ENCODE measurements at places on chromosomes 2 and 18.

DNA sequence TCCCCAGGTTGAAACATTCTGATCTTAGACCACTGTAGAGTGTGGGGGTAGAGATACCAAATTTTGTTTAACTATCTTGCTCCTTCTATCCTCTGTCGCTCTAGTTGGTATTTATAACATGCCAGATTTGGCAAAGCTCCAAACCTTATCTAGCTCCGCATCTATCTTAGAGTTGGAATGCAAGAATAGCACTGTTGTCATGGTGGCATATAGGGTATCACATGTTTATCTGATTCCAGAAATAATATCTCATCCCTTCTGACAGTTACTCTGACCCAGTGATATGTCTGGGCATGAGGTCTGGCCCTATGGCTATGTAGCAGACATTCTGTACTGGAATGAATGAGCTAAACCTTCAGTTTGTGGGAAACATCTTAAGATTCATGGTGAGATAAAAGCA, 51.7 kb downstream of the CABYR start:
- no peak for DNase-seq

DNA sequence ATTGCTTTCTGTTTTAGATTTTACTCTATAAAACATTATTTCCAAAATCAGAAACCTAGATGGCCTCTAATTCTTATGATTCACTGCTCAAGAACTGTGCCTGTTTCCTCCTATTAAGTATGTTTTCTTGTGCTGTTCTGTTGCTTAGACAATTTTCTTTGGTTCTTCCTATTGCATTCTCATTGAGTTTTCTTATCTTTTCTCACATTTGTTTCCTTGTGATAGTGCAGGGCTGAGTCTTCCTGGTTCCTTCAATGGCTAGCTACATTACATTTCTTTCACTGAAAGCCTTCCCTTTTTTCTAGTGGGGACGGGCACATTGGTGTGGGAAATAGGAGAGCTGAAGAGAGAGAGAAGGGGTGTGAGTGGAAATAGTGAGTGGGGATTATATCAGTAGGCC, 183.4 kb downstream of the CALCRL start:
- no peak for DNase-seq

GRCh38 chr2:39516347-39517101, 79.4 kb upstream of the MAP4K3 start:
- no peak for DNase-seq

DNA sequence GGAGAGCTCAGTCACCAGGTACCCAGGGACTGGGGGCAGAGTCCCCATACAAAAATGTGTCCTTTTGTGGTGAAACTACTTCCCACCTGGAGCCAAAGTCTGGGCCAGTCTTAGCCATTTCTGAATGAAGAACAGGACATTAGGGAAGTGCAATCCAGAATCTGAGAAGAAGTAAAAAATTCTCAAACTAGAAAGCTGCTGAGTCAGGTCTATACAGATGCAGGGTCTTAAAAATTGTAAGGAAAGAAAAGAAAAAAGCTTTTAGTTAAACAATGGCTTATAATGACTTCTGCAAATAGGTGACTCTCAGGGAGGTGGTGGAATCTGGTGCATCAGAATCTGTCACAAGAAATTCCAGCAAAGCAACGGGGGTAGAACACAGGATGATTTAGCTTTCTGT, 13.5 kb downstream of the ZBTB7C start:
- no peak for DNase-seq

- no peak for DNase-seq
Observed at GRCh38 chr2:138534791-138535190, 33.2 kb downstream of the SPOPL start.

DNA sequence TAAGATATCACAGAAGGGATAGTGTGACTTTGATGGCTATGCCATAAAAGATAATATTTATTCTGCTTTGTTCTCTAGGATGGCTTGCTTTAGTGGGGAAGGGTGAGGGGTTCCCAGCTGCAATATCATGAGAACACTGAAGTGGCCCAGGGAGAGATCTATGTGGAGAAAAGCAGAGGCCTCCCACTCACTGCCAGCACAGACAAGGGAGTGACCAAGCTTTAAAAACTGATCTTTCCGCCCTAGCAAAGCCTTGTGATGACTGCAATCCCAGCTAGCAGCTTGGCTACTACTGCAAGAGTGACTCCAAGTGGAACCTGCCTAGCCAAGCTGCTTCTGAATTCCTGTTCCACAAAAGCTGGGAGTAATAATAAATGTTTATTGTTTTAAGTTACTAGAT, 7.8 kb upstream of the DDX1 start:
- DNase-seq, result no peak

DNA sequence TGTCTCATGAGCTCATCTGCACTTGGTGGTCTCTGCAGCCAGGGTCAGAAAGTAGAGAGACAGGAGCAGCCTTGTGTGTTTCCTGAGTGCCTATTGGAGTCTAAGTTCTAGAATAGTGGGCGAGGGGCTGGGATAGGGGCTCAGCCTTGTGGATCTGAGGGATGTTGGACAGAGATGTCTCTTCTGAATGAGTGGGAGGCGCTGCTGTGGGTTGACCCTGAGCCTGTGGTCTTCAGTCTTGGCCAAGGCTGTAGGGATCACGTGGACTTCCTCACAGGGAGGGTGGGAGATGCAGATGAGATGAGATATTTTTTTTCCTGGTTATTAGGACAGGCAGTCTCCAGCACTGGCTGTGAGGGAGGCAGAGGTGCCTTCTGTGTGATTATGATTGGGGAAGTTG, 61.8 kb downstream of the RNF144A start:
- no peak for DNase-seq

GRCh38 chr2:129705085-129705484, 274.4 kb upstream of the RAB6C start:
- no peak for DNase-seq

DNA sequence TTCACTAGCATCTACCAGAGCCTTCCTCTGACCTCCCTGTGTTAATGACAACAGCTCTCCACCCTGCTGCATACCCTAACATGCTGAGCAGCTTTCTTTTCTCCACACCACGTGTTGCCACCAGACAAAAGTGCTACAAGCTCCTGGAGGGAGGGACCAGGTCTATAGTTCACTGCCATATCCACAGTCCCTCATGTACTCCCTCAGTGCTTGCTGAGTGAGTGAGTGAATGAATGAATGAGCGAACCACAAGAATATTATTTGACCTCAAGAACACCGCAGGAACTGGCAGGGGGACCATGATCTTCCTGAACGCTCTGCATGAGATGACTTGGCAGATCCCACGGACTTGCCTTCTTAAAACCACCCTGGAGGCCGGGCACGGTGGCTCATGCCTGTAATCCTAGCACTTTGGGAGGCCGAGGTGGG, 47.4 kb upstream of the CAB39 start:
- DNase-seq, result peak; percentile 59

DNA sequence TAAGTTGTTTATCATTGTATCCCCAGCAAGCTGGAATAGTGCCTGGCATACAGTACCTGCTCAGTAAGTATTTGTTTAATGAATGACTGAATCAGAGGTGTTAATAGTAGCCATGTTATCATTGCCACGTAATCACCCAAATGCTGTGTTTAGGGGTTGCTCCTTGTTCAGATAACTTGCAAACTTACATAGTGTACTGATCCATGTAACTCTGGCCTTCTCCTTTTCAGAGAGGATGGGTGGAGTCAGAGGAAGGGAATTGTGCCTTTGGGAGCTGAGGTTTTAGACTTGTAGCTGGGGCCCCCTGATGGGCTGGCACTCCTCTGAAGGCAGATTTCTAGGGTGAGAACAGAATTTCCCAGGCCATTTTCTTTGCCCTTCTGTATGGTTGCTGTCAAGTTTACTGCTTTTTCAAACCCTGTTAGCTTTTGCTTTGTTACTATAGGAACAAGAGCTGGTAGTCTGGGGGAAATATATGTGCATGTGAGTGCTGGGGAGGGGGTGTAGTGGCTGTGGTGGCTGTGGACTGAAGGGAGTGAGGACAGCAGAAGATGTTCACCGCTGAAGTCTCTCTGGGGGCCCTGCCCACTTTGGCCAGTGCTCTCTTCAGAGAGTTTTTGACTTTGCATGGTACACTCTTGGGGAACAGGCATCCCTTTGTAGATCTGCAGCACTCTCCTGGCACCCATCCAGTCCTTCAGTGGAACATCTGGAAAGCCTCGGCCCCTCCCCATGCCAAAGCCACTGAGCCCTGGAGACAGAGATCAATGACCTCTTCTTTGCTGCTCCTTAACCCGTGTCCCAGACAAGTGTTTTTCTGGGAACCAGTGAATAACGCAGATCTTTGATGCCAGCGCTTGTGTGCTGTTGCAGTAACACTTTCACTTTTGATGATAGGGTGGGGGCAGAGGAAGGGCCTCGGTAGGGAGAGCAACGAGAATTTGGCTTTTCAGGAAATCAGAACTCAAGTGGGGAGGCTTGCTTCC, 209.0 kb downstream of the PRKCE start:
- DNase-seq, result peak; percentile 17

DNA sequence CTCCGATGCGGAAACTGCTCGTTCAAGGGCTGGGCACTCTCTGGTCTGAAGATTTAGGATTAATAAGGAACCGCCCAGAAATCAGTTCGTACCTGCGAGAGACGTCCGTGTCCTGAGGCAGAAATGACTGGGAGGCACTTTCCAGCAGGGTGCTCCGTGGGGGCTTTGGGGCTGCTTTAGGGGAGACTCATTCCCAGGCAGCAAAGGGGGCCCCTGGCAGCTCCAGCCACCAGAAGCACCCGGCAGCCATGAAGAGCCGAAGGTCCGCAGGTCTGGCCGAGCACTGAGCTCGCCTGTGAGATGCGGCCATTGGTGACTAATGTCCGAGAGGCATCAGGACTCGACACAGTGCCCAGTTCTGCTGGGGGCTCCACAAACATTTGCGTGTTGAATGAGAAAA, 20.9 kb downstream of the KCNG2 start:
- no peak for DNase-seq
